ENCODE measurements at places on chromosomes 5 and 9.

DNA sequence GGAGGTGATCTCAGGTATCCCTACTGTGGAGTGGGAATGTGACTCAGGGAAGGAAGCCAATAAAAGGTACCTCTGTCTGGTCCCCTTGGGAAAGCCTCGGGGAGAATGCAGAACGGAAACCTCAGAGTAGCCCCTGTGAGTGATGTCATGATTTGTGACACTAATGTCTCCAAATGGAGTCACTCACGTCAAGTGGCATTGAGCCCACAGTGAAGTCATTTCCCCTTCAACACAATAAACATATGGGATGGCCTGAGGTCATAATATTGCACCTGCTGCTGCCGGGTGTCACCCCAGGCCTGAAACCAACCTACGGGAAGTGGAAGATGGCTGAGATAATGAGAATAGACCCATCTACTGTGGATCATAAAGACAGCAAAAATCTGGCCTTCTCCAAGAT lies 75.9 kb upstream of the GOLM1 start:
- no peak for DNase-seq

GRCh38 chr9:134863306-134863902 lies 17.2 kb upstream of the FCN2 start:
- no peak for DNase-seq

- DNase-seq: no peak
Observed at GRCh38 chr9:121026768-121027167, 23.3 kb downstream of the C5 start.

- DNase-seq: no peak
Observed at GRCh38 chr5:82298668-82299067, 20.5 kb upstream of the RPS23 start.

DNA sequence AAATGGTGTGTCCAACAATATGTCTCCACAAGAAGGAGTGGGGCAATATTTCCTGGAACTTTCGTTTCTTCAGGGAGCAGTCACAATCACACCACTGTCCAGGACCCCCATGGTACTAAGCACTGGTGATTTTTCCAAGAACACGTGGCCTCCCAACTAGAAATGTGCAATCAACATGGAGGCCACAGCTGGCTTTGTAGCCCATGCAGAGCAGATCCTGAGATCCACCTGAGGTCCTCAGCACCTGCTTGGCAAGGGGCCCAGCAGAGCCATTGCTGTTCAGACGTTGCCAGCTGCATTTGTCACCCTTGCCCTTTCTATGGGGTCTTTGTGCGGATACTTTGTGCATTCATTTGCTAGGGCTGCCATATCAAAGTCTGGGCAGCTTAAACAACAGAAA lies 334.5 kb upstream of the IRX4 start:
- DNase-seq: no peak

- DNase-seq: no peak
Observed at GRCh38 chr9:92185681-92186080, 70.5 kb upstream of the SPTLC1 start.

DNA sequence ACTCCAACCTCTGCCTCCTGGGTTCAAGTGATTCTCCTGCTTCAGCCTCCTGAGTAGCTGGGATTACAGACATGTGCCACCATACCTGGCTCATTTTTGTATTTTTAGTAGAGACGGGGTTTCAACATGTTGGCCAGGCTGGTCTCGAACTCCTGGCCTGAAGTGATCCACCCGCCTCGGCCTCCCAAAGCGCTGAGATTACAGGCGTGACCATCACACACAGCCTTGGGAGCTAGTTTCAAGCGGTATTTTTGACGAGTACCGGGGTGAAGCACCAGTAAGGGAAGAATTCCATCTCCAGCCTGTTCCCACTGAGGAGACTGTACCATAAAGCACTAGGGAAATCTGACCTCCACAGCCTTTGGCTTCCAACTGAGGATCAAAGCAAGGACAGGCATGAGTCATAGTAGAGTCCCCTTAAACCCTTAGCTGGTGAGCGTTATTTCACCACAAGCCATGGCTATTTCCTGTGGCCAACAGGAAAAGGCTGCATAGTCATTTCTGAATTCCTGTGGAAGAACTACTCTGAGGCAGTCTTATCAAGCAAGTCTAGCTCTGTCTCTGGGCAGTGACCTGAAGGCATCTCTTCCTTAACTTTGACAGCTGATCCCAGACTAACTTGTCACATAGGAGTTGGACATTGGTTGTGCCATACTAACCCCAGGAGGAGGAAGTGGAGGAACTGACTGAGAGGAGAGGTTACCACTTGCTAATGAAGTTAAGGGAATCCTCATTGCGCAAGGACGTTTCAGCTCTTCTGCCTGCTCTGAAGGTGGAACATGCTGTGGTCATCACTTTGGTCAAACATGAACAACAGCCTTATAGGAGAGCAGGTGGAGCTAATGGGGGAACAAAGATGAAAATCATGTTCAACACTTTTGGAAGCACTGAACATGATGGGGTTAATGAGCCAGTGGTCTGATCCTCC lies 85.8 kb upstream of the DMRT1 start:
- DNase-seq: no peak

- no peak for DNase-seq
Observed at GRCh38 chr9:7123743-7124142, 366.0 kb downstream of the KDM4C start.

All from activated naive CD4-positive, alpha-beta T cell (primary cell).